ENCODE measurements at places on chromosomes 5 and 9.

GRCh38 chr9:93416530-93417235 is 34.8 kb upstream of the FAM120A start:
- no peak for DNase-seq
- no peaks in the 10 kb centered on the region for H3K36me3 ChIP-seq

DNA sequence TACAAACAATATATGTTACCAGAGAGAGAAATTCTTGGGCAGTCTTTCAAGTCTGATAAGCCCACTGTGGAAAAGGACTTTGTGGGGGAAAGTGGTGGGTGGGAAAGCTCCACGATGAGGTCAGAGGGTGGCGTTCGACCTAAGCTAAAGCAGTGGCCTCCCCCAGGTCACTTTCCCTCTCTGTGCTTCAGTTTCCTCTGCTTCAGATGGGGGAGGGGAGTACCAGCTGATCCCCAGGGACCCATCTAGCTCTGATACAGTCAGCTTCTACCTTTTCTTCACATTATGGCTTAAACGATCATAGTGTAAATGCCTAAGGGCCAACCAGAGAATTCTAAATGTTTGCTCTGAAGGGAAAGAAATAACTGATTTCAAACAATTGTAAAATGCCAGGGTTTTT is 36.6 kb upstream of the ARSB start:
- no peaks in the 10 kb centered on the region for H3K36me3 ChIP-seq
- H3K4me1 ChIP-seq = peaks cover 4% of the 10 kb centered on the region
- H3K27ac ChIP-seq = no peak overlapping the region

- no peaks in the 10 kb centered on the region for H3K36me3 ChIP-seq
- H3K4me1 ChIP-seq = peaks cover 69% of the 10 kb centered on the region
- H3K27ac ChIP-seq = peak overlapping the region; percentile 97
- peak; percentile 90 for DNase-seq
Measured at GRCh38 chr5:167814828-167815227, 476.6 kb upstream of the WWC1 start.

DNA sequence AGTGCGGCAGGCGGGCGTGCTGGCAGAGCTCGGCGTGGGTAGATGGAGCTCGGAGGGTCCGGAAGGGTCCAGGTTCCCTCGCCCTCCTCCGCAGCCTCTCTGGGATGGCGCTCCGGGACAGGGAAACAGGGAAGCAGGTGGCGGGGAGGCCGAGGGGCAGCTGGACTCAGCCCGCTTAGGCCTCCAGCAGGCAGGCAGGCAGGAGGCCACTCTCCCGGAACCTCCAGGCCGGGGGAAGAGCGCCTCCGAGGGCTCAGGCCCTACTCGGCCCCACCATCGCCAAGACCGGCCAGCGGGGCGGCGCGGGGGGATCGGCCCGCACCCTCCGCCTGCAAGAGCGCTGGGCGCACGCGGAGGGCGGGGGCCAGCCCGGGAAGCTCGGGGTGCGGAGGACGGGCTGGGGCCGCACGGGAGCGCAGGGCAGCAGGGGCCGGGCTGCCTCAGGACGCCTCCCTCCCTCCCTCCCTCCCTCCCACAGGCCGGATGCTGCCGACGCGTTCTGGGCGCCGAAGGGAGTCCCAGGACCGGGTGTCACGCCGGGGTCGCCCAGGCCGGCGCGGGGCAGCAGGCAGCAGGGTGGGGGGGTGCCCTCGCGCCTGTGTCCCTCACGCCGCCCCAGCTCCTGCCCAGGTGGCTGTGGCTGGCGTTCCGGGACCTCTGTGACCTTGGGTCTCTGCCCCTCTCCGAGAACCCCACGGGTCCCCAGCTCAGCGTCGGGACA is 977 bp downstream of the MGAT4B start:
- no peak for DNase-seq
- peaks cover 10% of the 10 kb centered on the region for H3K36me3 ChIP-seq
- peaks cover 20% of the 10 kb centered on the region for H3K4me1 ChIP-seq
- H3K27me3 ChIP-seq = no peaks in the 10 kb centered on the region

- no peak overlapping the region for H3K4me3 ChIP-seq
- DNase-seq = no peak
- no peaks in the 10 kb centered on the region for H3K27me3 ChIP-seq
- peaks cover 26% of the 10 kb centered on the region for H3K4me1 ChIP-seq
Measured at GRCh38 chr5:172858990-172859811, 25.1 kb downstream of the ERGIC1 start.

- no peak for DNase-seq
- H3K36me3 ChIP-seq = no peaks in the 10 kb centered on the region
- no peak overlapping the region for H3K4me3 ChIP-seq
- H3K4me1 ChIP-seq = no peaks in the 10 kb centered on the region
Measured at GRCh38 chr5:65125591-65126541, 355.9 kb downstream of the ADAMTS6 start.

DNA sequence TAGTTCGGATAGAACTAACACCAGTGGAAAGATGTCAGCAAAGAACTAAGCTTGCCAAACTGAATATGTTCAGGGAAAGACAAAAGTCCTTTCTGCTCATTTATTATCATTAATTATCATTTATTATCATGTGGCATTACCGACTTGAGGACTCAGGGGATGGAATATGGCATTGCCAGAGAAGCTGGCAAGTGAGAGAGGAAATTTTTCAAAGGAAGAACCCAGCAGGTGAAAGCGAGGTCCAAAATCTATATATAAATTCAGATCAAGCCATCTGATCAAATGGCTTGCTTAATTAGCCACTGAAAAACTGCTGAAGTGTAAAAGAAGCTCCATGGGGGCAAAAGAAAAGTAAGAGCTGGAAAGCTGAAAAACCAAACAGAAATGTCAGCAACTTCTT is 1049.6 kb upstream of the SEMA6A start:
- no peaks in the 10 kb centered on the region for H3K27me3 ChIP-seq
- H3K4me1 ChIP-seq = no peaks in the 10 kb centered on the region
- DNase-seq = no peak
- H3K36me3 ChIP-seq = no peaks in the 10 kb centered on the region

DNA sequence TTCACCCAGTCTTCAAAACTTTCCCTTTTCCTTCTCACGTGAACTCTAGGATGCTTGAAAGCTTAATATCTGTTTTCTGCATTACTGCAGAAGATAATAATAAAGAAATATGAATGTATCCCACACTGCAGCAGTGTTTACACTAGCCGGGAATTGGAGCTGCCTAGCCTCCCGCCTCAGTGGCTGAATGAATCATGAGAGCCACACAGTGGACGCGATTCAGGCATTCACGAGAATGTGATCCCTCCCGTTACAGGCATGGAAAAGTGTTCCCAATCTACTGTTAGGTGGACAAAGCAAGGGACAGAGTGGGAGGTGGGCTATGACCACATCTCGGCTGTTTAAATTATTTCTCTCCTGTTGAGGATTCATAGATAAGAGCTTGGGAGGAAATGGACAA is 69.4 kb upstream of the CTSL start:
- no peak overlapping the region for H3K27ac ChIP-seq
- H3K4me1 ChIP-seq = no peaks in the 10 kb centered on the region
- no peaks in the 10 kb centered on the region for H3K36me3 ChIP-seq
- H3K4me3 ChIP-seq = no peak overlapping the region

DNA sequence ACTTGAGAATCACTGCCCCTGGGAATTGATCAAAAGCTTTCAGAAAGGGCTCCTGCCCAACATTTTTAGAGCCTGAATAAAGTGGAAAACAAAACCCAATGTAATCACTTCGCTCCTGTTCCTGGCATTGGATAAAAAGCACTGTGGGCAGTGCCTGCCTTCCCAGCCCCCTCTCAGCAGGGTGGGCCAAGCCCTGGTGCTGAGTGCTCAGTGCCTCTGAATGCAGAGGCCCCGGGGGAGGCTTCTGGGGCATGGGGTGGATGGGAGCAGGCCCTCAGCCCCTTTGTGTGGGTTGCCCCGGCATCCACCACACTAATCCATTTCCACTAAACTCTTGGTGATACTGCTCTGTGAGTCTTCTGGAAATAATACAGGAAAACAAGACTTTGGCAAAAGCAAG is 55.6 kb downstream of the CFAP90 start:
- H3K27ac ChIP-seq = no peak overlapping the region
- no peaks in the 10 kb centered on the region for H3K36me3 ChIP-seq
- H3K27me3 ChIP-seq = no peaks in the 10 kb centered on the region
- no peaks in the 10 kb centered on the region for H3K4me1 ChIP-seq
- no peak overlapping the region for H3K4me3 ChIP-seq

- no peak overlapping the region for H3K4me3 ChIP-seq
- DNase-seq = no peak
- no peak overlapping the region for H3K27ac ChIP-seq
- no peaks in the 10 kb centered on the region for H3K4me1 ChIP-seq
- H3K36me3 ChIP-seq = no peaks in the 10 kb centered on the region
- H3K27me3 ChIP-seq = peaks cover 19% of the 10 kb centered on the region
Measured at GRCh38 chr9:121463026-121463807, 36.4 kb downstream of the GGTA1 start.

- no peak for DNase-seq
- H3K4me1 ChIP-seq = no peaks in the 10 kb centered on the region
- no peak overlapping the region for H3K27ac ChIP-seq
- H3K4me3 ChIP-seq = no peak overlapping the region
- no peaks in the 10 kb centered on the region for H3K27me3 ChIP-seq
Measured at GRCh38 chr9:76586390-76587314, 127.7 kb downstream of the GCNT1 start.

Measured in keratinocyte (primary cell).